ENCODE measurements at places on chromosomes 12 and 14.

GRCh38 chr14:51674294-51675002, 22.7 kb downstream of the FRMD6 start:
- no peak for DNase-seq

DNA sequence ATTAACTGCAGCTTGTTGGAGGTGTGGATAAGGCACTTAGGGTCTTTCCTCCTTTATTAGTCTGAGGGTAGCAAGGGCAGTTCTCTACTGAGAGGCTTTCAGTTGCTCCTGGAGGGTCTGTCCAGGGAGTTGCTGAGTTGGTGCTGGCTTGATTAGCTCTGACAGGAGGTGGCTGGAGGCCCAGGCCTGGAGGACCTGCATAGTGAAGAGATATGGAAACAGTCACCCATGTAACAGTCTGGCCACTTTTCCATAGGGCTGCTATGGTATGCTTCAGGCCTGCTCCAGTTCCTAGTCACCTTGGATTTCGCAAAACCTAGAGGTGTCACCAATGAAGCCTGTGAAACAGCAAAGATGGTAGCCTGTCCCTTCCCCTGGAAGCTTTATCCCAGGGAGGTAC, 143.3 kb upstream of the SLC38A2 start:
- DNase-seq: no peak

DNA sequence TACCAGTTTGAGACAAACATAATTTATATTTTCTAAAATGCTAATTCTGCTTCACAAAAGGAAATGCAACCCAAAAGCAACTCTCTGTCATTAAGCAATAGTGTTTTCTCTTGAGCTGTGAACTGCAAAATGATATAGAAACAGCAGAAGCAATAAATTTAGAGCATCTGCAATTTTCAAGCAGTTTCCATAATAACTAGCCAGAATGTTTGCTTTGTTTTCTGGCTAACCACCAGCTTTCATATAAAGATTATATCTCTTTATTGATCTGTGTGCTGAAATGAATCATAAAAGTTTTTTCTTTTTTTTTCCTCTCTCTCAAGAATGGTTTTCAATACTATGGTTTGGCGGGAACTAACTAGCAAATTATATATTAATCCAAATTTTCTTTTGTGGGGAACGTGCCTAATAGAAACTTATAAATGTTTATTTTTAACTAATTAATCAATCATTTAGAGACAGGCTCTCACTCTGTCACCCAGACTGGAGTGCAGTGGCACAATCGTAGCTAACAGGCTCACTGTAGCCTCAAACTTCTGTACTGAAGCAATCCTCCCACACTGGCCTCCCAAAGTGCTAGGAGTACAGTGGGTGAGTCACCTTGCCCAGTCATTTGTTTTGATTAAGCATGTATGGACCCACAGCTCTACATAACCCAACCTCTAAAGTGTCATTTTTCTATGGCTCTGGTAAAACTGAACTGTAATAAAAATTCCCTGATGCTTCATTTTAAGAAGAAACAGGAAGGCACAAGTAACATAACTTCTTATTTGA, 830.1 kb upstream of the MGAT4C start:
- no peak for DNase-seq

DNA sequence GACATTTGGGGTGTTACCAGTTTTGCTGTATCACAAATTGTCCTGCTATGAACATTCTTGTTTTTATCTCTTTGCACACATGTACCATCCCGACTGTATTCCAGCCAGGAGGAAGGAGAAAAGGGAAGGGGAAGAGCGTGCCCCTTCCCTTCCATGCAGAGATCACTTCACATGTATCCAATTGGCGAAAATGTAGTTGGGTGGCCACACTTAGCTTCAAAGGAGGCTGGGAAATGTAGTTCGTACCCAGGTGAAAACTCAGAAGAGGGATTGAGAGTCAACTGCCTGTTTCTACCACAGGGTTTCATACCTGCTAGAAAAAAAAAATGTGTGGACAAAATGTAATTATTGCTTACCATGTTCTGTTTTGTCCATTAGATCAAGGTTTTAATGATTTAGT, 189.1 kb upstream of the PELI2 start:
- no peak for DNase-seq

- DNase-seq: peak; percentile 91
These were observed 6.6 kb downstream of the POMT2 start for GRCh38 chr14:77314043-77314442.

DNA sequence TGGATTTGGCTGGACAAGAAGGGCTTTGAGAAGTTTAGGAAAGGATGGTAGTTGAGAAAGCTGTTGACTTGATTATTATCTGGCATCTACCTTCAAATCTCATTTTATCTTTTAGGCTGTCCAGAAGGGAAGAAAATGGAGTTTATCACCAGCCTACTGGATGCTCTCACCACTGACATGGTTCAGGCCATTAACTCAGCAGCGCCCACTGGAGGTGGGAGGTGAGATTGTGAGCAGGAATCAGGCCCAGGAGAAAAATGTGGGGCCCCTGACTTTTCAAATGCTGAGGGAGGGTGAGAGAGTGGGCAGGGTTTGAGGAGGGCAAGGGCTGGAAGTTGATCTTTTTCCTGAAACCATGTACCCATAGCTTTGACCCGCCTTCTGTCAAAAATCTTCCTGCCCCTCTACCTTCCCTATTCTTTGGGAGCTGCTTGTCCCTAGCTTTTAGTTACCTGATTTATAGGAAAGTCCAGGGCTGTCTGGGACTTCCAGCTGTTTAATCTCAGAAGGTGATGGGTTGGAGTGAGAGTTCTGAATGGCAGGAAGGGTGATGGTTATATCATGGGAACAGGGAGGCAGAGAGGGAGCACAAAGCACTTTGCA, 134.2 kb downstream of the SMOC1 start:
- DNase-seq: peak; percentile 88

- no peak for DNase-seq
These were observed 330.4 kb downstream of the MED13L start for GRCh38 chr12:115946867-115947695.

DNA sequence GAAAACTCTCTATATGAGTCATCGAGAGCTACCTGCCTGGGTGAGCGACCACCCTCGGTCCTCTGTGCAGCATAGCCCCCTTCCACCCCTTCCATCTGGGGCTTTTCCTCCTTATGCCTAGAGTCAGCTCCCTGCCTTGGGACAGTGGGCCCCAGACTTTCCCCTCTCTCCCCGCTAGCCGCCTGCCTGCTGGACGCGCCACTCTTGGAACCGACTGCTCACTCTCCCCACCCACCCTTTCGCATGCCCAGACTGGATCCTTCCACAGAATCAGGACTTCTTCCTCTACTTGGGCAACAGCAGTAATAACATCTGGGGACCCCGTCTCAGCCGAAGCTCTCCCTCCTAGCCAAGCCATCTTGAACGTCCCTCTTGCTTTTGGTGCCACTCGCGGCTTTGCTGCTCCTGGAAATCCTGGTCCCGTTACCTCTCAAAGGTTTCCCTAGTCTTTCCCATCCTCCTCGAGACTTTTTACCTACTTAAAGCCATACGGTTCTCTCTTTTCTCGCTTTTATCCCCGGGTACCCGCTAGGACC, 671 bp downstream of the ESYT1 start:
- DNase-seq: peak; percentile 70

DNA sequence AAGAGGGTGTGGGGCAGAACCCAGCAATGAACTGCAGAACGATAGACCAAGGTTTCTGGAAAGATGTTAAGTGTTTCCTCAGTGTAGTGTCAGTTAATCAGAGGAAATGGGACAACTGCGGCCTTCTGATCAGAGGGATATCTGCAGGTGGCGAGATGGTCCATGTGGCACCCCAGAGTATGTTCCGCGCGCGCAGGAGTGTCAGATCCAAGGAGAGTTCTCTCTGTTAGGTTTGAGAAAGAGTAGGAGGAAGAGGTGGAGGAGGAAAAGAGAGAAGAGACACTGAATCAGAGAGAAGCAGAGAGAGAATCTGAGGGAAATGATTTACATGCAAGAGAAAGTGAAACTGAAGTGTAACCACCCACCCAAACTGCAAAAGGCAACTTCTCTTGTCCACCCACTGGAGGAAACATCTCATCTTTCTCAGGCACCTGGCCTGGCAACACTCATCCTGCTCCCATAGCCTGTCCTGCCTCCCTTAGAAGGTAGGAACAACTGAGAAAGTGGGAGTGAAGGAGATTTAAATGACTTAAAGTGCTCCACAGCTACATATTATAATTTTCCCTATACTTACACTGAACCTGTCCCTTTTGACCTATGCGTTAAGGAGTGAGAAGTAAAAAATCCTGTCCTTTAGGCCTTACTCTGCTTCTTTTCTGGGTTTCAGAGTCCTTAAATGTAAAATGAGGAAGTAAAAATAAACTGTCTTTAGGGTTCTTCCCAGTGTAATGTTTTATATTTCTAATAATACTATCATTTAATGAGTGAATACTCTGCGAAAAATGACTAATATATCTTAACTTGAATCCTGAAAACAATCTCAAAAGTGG, 6.8 kb upstream of the TESPA1 start:
- DNase-seq: no peak

- no peak for DNase-seq
These were observed 68.6 kb downstream of the SLC25A47 start for GRCh38 chr14:100391724-100392123.

DNA sequence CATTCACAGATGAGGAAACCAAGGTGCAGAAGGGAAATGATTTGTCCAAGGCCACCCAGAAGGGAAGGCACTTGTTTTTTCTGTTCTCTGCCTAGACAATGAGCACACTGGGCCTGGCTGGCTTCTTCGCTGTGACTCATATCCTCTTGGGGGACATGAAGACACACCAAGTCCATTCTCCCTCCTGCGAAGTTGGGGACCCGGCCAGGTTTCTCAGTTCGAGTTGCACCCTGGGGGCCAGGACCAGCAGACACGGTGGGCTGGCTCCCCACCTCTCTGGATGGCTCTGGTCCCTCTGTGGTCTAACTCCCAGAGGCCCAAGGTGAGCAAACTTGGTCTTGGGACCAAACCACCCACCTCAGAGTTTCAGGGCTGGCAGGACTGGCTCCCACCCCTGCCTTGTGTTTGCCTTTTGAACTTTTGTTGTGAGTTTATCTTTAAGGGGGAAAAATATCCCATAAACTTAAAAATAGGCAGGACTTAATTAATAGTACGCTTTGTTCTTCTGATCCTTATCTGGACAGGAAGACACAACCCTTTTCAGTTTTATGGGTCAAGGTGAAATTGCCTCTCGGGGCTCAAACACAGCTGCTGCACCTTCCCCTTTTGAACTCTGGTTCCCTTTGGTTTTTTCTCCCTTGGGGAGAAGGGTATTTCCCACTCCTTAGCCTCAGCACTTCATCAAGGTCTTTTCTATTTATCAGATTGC, 9.0 kb upstream of the MLEC start:
- DNase-seq: no peak

DNA sequence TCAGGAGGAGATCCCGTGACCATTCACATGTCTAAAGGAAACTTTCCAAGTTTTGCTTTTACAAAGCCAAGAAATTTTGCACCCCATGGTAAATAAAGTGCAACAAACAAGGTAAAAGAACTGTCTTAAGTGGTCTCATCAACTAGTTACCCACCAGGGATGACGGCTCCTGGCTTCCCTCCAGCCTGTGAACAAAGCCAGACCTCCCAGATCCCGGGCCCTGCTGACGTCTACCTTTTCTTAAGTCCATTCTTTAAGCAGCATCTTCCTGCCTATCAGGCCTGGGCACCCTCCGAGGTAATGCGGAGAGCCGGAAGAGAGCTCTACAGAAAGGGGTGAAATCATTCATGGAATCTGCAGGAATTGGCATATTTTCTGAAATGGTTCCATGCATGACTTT, 58.0 kb upstream of the DAAM1 start:
- DNase-seq: no peak

DNA sequence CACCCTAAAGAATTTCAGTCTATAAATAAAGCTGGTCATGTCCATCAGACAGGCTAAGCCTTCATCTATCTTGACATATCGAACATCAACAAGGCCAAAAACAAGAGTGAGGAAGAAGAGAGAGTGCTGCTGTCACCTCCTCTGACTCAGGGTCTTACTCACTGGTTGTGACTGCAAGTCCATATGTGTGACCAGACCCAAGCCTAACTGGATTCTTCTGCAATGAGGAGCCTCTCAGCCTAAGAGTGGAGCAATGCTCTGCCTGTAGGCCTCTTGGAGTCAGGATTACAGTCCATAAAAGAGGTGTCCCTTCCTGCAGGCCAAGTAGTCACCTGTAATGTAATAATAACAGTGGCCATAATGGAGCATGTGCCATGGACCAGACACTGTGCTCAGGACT, 121.2 kb upstream of the SLC35F4 start:
- DNase-seq: no peak

GRCh38 chr14:99736603-99737371, 52.7 kb downstream of the CYP46A1 start:
- DNase-seq: peak; percentile 90

DNA sequence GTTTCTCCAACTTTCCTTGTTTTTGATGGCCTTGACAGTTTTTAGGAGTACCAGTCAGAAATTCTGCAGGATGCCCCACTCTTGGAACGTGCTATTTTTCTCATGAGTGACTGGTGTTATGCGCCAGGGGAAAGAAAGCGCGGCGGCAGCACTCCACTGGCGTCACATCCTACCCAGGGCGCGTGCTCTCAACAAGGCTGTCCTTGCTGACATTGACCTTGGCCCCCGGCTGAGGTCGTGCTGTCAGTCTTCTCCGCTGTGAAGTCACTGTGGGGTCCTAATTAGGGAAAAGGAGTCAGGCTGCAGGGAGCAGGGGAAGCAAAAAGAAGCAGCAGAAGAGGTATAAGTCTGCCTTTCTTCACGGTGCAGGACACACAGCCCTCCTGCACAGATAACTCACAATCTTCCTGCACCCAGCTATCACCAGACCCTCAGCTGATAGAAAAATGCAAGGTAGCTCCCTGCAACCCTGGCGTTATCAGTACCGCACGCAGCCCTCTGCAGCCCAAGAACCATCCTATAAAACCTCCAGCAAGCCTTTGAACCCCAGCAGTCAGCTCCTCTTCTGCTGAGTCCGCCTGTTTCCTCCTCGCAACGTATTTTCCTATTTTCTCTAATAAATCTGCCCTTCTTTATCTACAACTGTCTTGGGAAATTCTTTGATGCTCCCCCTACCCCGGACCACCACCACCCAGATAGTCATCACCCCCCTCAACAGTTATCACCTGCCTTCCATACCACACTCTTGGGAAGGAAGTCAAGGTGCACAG, 48.0 kb upstream of the C14orf180 start:
- DNase-seq: no peak

- peak; percentile 75 for DNase-seq
These were observed 50.8 kb upstream of the MAX start for GRCh38 chr14:65153101-65153500.

- DNase-seq: no peak
These were observed 32.7 kb downstream of the PTGER2 start for GRCh38 chr14:52346778-52347177.

DNA sequence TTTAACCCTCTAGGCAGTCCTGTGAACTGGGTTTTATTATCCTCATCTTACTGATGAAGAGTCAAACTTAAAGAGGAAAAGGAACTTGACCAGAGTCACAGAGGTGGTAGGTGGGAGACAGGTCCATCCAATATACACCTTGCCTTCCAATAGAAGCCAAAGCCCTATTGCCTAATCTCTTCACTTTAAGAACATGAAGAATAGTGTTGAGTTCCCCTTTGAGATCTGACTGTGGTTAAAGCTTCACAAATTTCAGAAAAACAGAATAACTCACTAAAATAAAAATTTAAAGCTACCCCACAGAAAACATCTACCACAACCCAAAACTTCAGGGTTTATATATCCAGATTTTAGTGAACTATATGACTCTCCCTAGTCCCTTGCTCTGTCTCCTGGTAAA, 115.4 kb downstream of the ETV6 start:
- no peak for DNase-seq

GRCh38 chr12:95248604-95249360, 31.2 kb downstream of the VEZT start:
- DNase-seq: no peak

GRCh38 chr12:55713721-55714120, 2.1 kb upstream of the BLOC1S1 start:
- peak; percentile 97 for DNase-seq

GRCh38 chr14:65850429-65851135, 438.1 kb downstream of the FUT8 start:
- no peak for DNase-seq
